ENCODE measurements at places on chromosomes 11 and 22. TPM values are rescaled to one million over a fixed set of nuclear protein-coding genes. Genes with fewer than 3 reads are reported as not detected.
A peak's percentile ranks its signal among the peaks of the same experiment; 100 is the strongest.

- no peak for DNase-seq
Measured at GRCh38 chr11:74522776-74523175, 29.3 kb upstream of the LIPT2 start.

- DNase-seq, result no peak
Measured at GRCh38 chr11:121241343-121242211, 51.0 kb upstream of the SC5D start.

GRCh38 chr11:124811399-124812125, 11.4 kb upstream of the MSANTD2 start:
- no peak for DNase-seq

DNA sequence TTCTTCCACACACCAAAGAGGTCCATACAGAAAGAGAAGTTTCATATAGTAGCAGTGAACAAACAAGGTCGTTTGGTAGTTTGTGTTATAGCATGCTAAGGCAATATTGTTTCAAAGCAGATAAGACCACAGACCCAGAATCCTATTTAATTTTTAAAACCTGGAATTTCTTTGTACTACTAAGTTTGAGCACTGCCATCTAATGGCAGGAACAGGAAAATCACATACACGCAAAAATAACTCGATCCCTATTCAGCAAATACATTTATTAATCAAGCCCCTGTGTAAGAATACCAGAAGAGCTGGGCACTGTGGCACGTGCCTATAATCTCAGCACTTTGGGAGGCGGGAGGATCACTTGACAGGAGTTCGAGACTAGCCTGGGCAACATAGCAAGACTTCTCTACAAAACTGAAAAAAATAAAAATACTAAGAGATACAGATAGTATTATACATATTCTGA, 2.9 kb upstream of the BTBD10 start:
- no peak for DNase-seq

GRCh38 chr22:46942799-46943785, 180.6 kb downstream of the TBC1D22A start:
- no peak for DNase-seq

GRCh38 chr11:61771985-61772455, 19.6 kb downstream of the MYRF start:
- no peak for DNase-seq

GRCh38 chr22:48884324-48884723, 943.3 kb downstream of the BRD1 start:
- DNase-seq, result no peak

DNA sequence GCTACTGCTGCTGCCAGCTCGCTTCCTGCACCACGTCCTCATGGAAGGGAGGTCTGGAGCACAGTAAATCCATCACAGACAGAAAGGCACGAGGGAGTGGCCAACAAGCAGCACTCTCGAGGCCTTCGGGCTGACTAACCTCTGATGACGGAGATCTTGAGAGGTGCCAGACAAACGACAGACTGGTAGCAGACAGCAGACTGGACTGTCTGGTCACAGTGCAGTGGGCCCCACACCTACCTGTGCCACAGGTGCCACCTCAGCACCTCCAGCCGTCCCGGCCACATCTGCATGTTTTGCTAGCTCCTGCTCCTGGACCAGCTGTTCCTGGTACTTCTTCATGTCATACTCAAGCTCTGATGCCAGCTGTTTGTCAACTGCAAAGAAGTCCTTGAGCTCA, 64.1 kb downstream of the NCAPD3 start:
- DNase-seq, result no peak

- DNase-seq, result no peak
Measured at GRCh38 chr22:20940186-20940651, 23.0 kb downstream of the CRKL start.

- no peak for DNase-seq
Measured at GRCh38 chr22:47123006-47123826, 360.8 kb downstream of the TBC1D22A start.

DNA sequence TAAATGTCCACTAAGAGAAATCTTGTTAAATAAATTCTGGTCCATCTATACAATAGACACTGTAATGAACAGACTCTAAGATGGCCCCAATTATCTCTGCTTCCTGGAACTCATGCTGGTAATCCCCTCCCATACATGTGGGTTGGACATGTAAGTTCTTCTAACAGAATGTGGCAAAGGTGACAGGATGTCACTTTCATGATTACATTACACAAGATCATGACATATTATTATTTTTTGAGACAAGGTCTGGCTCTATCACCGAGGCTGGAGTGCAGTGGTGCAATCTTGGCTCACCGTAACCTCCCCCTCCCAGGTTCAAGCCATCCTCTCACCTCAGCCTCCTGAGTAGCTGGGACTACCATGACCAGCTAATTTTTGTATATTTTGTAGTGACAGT, 14.6 kb upstream of the NDUFC2 start:
- DNase-seq, result peak; percentile 45

- DNase-seq, result no peak
Measured at GRCh38 chr11:4606231-4607015, 1.6 kb downstream of the TRIM68 start.

GRCh38 chr11:66979336-66979980, 4.4 kb downstream of the C11orf86 start:
- no peak for DNase-seq

GRCh38 chr11:1916132-1916985, 3.1 kb upstream of the TNNT3 start:
- DNase-seq, result no peak

GRCh38 chr11:19162951-19163505, 38.8 kb downstream of the CSRP3 start:
- DNase-seq, result no peak

DNA sequence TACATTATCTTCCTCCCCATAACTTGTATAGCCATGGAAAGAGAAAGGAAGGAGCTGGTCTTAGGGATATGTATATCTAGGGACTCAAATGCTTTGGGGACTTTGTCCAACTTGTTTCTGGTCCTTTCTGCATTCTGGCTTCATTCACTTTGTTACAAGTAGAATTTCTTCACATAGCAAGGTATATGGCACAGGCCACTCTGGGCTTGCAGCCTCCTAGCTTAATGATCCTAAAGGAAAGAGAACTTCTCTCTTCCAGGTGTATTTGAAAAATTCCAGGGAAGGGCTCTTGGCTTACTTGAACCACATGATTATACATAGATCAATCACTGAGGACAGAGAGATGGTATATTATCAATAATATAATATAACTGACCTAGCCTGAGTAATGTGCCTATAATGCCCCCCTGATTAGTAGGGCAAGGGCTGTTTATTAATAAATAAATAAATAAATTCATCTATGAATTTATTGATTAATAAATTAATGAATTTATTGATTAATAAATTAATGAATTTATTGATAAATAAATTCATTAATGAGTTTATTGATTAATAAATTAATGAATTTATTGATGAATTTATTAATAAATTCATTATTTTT, 48.2 kb upstream of the CEP295 start:
- DNase-seq, result no peak

HOATZ gene
- not detected for total RNA-seq

SCGB1C1 gene
- total RNA-seq, result not detected

MRPL17 gene
- total RNA-seq, result 69.4 TPM

HIC2 gene
- total RNA-seq, result 4.4 TPM

NLRP10 gene
- not detected for total RNA-seq

CDK2AP2 gene
- total RNA-seq, result 104 TPM

APOL6 gene
- total RNA-seq, result 65.2 TPM

ESRRA gene
- 46.6 TPM for total RNA-seq

GLB1L2 gene
- 1.3 TPM for total RNA-seq

TTLL12 gene
- total RNA-seq, result 40.3 TPM

OR51E2 gene
- not detected for total RNA-seq

APLNR gene
- not detected for total RNA-seq

Measured in activated CD8-positive, alpha-beta memory T cell treated with anti-CD3 and anti-CD28 coated beads, Interleukin-2, amount 10 ng/mL, durations not matched to agents 7 days and 5 days (primary cell).